ENCODE measurements at places on chromosomes 2 and 18.

- DNase-seq: no peak
Observed at GRCh38 chr2:16462958-16463357, 202.7 kb downstream of the CYRIA start.

DNA sequence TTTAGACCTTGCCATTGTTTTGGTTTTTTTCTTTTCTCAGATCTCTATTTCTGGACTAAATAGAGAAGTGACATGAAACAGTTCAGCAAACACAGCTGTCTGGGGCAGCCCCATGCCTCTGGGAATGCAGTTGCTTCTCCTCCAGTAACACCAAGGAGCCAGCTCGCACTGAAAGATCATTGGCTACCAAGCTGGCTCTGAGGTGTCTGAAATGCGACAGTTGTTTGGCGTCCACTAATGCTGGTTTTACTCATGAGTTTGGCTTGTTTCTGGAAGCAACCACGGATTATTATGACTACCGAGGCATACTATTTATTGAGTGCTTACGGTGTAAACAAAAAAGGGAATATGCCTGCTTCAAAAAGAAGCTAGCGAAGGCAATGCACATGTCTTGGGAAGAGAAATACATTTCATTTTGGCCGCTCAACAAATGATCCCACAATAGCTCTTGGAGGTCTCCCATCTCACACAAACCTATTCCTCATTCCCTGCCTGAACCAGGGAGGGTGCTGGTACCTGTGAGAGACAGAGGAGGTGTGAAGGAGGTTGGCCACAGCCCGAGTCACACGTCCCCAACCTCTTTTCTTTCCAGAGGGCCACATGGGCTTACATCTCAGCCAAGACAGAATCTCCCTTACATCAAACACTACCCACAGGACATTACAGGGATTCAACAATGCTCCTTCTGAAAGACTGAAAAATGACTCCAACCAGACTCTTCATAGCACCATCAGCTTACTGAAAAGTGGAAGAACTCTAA, 37.5 kb upstream of the NEB start:
- DNase-seq: no peak

GRCh38 chr2:105380432-105381100, 18.3 kb downstream of the FHL2 start:
- DNase-seq: no peak

DNA sequence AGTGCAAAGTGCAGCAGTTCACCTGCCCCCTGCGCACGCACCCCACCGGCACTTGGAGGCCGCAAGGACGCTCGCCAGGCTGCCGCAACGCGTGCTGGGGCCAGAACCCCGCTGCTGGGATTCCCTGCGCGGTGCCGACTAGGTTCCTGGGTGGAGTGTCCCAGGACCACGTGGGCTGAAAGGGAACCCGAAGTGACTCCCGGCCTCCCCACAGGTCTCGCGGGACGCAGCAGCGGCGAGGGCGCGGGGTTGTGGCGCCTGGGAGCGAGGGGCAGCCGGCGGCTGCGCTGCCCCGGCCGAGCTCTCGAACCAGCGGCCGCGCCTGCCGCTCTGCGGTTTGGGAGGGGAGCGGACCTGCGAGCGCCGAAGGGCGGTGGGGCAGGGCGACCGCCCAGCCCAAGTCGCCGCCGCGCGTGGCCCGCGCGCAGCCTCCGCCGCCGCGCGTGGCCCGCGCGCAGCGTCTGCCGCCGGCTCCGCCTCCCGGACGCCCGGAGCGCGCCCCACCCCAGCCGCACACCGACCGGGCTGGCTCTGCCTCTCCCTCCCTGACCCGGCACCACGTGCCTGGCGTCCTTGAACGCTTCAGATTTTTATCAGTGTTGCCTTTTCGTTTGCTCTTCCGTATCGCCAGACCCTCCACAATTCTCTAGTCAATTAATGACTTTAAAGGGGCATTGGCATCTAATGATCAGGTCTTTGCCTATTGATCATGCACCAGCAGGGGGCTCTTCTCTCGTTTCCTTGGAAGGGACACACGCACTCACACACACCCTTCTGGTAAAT, at the start of gene FTCDNL1:
FTCDNL1 (minus strand) TSS at position 475 of the 783 bp plus-strand sequence. CDS start 2,230 bp downstream, outside the sequence.
- peak; percentile 30 for DNase-seq

DNA sequence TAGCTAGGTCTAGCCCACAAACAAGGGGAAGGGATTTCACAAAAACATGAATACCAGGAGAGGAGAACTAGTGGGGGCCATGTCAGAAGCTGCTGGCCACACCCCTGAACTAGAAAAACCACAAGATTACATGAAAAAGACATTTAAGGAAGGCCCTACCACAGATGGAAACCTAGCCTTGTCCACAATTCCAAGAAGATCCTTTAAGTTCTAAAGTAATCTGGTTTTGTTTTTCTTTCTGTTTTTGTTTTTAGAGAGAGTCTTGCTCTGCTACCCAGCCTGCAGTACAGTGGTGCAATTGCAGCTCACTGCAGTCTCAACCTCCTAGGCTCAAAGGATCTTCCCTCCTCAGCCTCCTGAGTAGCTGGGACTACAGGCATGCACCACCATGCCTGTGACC, 34.2 kb upstream of the CAB39 start:
- no peak for DNase-seq

- no peak for DNase-seq
Observed at GRCh38 chr18:76363436-76364120, 131.5 kb downstream of the ZNF516 start.

DNA sequence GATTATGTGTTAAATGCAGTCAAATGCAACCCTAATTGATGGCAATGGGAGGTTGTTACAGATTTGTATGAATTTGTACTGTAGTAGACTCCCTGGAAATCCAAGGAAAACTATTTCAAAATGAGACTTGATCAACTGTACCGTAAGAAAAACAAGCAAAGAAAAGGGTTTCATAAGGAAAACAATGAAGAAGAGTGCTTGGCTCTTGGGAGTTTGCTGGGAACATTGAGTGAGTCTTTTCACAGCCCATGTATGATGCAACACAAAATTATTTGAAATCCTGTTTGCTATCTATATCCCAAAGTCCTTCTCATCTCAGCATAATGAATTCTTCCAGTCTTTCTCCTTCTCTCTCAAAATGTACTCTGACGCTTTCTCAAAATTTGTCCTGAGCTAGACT, 67.0 kb upstream of the OSR1 start:
- no peak for DNase-seq

- no peak for DNase-seq
Observed at GRCh38 chr2:172082105-172082943, 3.0 kb upstream of the DLX1 start.

DNA sequence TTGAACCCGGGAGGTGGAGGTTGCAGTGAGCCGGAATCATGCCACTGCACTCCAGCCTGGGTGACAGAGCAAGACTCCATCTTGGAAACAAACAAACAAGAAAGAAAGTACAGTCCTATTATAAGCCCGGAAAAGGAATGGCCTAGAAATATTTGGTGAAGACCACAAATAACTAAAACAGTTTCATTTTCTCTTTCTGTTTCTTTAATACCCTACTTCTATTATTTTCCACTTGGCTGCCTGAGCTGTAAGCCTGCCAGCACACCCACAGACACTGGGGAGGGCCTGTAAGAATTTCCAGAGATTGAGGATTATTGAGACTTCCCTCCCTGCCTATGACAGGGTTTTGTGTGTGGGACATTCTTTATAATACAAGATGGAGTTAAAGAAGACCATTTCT, 188.0 kb upstream of the DCC start:
- no peak for DNase-seq

GRCh38 chr2:97677480-97677879, 8.0 kb downstream of the C2orf92 start:
- no peak for DNase-seq

DNA sequence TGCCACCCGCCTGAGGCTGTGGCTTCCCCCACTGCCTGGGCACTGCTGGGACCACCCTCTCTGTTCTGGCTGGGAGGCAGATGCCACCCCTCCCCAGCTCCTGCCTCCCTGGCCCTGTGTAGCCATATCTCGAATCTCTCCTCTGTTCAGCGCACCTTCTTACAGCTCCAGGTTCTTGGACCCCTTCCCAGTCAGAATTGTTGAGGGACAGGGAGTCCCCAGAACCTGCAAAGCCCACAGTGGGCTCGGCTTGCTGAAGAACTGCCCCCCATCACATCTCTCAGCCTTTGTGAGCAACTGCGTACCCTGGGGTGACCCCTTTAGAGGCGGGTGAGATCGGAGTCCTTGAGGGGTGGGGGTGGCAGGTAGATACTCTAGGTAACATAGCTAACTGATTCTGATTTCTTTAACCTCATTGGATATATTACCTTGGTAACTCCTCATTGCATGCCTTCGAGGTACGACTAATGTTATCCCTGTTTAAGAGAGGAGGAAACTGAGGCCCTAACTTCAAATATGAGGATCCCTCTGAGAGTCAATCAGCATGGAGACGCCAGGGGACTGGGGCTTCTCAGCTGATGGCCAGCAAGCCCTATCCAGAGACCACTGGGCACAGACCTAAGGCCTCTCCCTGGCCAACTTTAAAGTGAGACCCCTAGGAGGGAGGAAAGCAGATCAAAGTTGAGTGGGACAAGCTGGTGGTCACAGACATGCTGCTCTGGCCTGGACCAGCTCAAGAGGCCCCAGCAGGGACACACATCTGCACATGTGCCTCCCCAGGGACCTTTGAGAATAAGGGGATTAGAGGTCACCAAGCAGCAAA, 101.3 kb downstream of the CAPN13 start:
- DNase-seq: no peak

- no peak for DNase-seq
Observed at GRCh38 chr18:61551586-61551985, 218.4 kb downstream of the CDH20 start.

- no peak for DNase-seq
Observed at GRCh38 chr2:147177071-147177857, 667.6 kb upstream of the ACVR2A start.
